ENCODE measurements at places on chromosomes 5 and 9. TPM values are rescaled to one million over a fixed set of nuclear protein-coding genes. Genes with fewer than 3 reads are reported as not detected.

The LRRC70 gene
- 0.17 TPM for total RNA-seq

The CDKN2B-AS1 gene
- not detected for total RNA-seq

The CHMP5 gene
- total RNA-seq = 47.3 TPM

- no peak for DNase-seq
- H3K4me3 ChIP-seq = no peak overlapping the region
- H3K27me3 ChIP-seq = no peaks in the 10 kb centered on the region
- H3K36me3 ChIP-seq = no peaks in the 10 kb centered on the region
- no peaks in the 10 kb centered on the region for H3K4me1 ChIP-seq
- H3K27ac ChIP-seq = no peak overlapping the region
Observed at GRCh38 chr5:53426878-53427277, 53.6 kb upstream of the FST start.
